ENCODE measurements at places on chromosomes 5 and 9.

GRCh38 chr5:67983251-67984110 is 232.1 kb upstream of the PIK3R1 start:
- no peak for DNase-seq

GRCh38 chr5:172871536-172871935 is 37.5 kb downstream of the ERGIC1 start:
- DNase-seq = no peak

DNA sequence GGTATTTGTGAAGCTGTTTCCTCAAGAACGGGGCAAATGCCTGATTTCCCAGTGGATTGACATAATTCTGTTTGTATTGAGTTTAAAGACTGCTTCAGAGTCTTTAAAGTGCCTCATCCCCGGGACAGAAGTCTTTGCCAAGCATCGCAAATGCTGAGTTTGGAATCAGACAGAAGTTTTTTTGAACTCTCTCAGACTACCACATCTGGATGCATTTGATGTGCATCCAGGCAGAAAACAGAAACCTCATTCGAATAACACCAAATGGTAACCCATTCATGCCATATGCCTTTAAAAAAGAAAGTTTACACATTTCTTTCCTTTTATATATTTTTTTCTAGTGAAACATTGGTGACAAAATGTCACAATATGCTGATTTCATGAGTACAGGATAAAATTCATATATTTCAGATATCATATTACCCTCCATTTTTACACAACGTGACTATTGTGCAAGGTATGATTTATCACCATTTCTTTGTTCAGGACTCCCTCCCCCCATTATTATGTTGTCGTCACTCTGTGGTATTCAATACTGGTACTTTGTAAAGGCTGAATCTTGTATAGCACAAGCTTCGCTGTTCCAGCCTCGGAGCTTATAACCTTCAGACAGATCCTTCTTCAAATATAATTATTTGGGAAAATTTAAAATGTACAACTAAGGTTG is 91.1 kb downstream of the ZNF608 start:
- no peak for DNase-seq

DNA sequence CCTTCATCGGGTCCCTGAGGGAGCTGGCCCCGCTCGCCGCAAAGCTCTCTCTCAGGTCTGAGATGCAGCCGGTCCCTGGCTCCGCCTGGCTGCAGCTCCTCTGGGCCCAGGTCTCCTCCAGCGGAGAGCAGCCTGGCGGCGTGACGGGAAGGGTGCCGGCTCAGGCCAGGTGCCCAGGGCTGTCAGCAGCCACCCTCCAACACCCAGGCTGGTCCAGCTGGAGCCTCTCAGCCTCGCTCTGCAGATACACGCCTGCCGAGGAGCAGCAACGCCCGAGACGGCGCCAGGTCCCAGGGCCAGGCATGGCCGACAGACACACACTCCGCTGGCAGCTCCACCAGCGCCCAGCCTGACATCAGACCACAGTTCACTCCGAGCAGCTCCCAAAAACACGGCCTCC is 25.6 kb downstream of the FAM163B start:
- no peak for DNase-seq

DNA sequence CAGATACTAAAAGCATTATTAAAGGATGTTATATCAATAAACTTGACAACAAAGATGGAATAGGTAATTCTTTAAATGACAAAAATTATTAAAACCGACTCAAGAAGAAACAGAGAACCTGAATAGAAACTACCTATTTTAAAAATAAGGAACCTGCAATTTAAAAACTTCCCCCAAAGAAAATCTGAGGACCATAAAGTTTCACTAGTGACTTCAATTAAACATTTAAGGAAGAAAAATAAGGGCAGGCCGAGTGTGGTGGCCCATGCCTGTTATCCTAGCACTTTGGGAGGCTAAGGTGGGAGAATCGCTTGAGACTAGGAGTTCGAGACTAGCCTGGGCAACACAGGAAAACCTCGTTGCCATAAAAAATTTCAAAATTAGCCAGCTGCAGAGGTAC is 99.6 kb downstream of the FANCC start:
- no peak for DNase-seq

- DNase-seq = no peak
Observed at GRCh38 chr5:69167493-69167855, 524 bp downstream of the CCNB1 start.

DNA sequence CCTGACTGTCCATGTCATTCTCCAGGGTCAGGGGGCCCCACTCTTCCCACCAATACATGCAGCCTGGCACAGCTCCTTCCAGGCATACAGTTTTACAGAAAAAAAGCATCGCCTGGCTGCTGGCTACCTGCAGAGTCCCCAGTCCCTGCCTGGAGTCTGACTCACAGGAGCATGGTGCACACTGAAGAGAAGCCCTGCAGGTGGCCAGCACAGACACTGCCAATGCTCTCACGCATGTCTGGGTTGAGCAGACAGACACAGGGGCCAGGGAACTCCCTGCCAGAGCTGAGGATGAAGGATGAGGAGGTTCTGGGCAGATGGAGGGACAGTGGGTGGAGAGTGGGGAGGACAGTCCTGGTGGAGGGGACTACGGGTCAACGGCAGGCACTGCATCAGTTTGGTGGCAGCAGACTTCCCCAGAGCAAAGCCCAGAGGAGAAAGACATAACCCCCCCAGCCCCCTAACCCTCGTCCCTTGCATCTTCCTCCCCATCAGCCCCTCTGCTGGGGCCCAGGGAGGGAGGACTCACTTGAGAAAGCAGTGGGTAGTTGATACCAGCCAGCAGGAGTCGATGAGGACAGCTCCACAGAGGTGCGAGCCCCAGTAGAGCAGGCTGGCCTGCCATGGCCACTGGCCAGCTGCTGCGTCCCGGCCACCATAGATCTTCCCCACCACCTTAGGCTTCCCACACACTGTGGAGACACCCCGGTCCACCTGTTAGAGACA is 72.9 kb upstream of the SPTLC1 start:
- DNase-seq = no peak

DNA sequence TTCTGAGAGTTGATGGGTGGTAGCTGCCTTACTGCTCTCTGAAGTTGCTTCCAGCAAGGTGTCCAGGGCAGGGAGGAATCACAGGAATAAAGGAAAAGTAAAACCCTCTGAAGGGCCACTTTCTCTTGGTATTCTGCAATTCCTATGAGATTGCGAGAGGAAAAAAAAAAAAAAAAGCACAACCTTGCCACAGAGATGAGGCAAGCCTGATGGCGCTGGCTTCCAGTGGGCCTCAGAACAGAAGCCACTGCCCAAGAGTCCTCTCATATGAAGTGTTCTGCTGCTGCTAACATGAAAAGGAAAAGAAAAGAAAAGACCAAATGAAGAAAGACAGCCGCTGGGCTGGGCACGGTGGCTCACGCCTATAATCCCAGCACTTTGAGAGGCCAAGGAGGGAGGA is 80.8 kb upstream of the IL17B start:
- DNase-seq = no peak
